ENCODE measurements at places on chromosomes 13 and 19.
A peak's percentile ranks its signal among the peaks of the same experiment; 100 is the strongest.

DNA sequence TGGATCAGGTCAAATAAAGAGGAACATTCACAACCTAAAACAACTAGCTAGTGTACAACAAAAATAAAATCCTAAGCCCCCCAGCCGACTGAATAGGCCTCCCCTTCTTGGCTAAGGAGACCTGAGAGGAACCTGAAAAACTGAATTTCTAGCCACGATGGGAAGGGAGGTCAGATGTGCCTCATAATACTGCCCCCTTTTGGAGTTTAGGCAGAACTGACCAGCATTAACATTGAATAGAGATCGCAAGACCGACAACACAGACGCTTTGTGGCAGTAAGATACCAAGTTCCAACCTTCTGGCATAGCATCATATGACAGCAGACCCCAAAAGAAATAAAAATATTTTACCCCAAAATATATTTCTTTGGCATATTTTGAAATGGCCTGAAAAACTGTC lies 15.9 kb downstream of the CBY2 start:
- peak; percentile 40 for DNase-seq

- no peak for DNase-seq
Measured at GRCh38 chr19:13844130-13844631, 32.8 kb upstream of the NANOS3 start.

- DNase-seq: no peak
Measured at GRCh38 chr19:1274852-1275259, 474 bp upstream of the FAM174C start.

- DNase-seq: peak; percentile 81
Measured at GRCh38 chr19:2488942-2489731, 13.2 kb downstream of the GADD45B start.

GRCh38 chr19:33938821-33939220 lies 142.2 kb downstream of the KCTD15 start:
- DNase-seq: no peak

DNA sequence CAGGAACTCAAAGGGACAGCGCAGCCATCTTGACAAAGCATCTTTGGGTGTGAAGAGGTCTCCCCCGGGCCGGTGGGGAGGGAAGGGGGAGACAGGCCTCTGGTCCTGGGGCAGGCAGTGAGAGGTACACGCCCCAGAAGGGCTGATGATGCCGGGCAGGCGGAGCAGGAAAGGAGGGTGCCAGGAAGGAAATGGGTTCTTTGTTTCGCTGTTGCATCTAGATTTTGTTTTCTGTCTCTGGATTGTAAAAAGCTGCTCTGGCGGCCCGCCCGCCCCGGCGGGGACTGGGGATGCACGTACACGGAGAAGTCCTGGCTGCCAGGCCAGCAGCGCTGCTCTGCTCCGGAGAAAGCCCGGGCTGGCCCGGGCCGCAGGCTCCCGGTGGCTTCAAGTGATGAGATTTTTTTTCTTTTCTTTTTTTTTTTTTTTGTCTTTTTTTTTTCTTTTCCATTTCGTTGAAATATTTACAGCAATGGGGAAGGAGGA lies 13.2 kb upstream of the ASF1B start:
- DNase-seq: peak; percentile 51

GRCh38 chr13:80237646-80238045 lies 103.3 kb downstream of the SPRY2 start:
- DNase-seq: peak; percentile 17

GRCh38 chr13:34161931-34162543 lies 344.1 kb downstream of the RFC3 start:
- DNase-seq: peak; percentile 12

DNA sequence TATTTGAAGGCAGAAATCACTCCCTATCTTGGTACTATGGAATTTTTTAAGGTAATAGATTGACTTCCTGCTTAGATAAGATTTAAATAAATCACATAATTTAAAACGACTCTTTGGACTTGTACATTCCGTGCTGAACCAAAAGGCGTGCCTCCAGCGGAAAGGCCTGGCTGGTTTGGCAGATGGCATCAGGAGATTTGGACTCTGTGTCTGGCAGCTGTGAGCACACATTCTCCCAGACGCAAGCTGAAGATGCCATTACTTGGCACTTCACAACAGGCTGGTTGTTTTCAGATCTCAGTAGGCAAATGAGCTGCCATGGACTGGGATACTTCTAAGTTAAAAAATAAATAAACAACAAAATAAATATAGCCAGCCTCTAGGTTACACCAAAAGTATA lies 104.5 kb upstream of the SLC15A1 start:
- DNase-seq: no peak

DNA sequence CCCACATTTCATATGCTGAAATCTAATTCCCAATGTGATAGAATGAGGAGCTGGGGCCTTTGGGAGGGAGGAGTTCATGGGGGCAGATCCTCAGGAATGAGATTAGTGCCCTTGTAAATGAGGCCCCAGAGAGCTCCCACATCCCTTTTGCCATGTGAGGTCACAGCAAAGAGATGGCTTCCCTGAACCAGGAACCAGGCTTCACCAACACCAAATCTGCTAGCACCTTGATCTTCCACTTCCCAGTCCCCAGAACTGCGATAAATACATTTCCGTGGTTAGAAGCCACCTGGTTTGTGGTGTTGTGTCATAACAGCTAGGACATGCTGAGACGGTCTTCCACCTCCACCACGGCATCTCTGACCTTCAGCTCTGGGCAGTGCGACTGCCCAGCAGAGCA lies 62.1 kb downstream of the ING1 start:
- DNase-seq: no peak

DNA sequence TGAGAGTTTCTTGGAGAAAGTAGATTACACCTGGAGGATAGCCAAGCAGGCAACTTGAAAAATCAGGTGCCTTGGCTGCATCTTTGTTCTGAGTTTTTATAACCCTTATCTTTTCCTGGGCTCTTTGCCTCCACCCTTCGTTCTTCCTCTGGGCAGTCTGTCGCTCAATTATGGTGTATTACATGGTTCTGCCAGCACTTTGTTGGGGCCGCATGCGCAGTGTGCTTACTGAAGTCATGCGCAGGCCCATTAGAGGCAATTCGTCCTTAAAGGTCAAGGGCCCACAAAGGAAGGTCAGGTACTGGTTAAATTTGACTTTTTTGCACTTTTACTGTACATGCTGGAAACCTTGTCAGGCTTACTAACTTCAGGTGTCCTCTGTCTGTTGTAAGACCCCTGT lies 761.9 kb upstream of the SLITRK5 start:
- DNase-seq: no peak

GRCh38 chr19:13078897-13079541 lies 23.6 kb downstream of the LYL1 start:
- DNase-seq: no peak

GRCh38 chr13:95003019-95003813 lies 290.9 kb upstream of the SOX21 start:
- no peak for DNase-seq

DNA sequence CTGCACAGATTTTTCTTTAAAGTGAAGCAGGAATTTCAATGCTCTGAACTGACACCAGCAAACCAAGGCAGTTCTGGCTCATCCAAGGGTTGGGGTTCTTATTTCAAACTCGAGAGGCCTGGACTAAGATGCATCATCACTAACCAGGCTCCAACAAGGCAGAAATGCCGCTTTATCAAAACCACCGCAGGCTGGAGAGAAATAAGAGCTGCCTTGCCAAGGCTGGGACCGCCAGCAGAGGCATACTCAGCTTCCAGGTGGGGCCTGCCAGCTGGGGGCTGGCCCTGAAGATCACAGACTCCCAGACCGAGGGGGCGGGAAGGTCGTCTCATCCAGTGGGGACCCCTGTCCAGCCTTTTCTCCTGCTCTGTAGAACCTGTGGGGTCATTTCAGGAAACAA lies 37.4 kb upstream of the GAS6 start:
- no peak for DNase-seq

DNA sequence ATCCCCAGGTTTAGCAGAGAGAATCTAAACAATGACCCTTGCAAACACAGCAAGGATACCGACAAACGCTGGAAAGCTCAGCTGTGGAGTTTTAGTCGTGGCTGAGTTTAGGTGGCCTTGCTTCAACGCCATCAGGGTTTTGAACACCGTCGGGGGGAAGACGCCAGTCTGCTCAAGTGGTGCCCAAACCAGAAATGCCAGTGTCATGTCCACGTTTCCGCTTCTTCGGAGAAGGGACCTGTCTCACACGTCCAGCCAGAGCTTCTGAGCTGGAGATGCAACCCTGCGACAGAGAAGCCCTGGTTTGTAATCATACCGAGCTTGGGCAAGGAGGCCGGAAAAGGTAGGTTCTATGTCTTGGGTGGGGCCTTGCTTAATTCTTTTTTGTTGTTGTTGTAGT lies 42.6 kb upstream of the ATP11A start:
- no peak for DNase-seq

DNA sequence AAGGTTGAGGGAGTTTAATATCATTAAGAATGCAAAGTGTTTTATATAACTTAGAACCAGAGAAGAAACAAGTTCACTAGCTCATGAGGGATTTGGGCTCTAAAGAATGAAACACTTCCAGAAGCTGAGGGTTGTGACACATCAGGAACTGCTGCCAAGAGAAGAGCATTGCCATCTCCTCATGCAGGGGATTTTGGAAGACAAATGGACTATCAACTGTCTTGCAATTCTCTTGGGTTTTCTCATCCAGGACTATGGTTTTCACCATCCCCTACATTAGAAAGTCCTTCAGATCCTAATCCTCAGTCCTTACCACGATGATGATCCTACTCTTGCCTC lies 59.7 kb upstream of the KL start:
- no peak for DNase-seq

GRCh38 chr13:79582896-79583295 lies 101.9 kb downstream of the NDFIP2 start:
- no peak for DNase-seq

GRCh38 chr13:94416454-94417080 lies 62.9 kb downstream of the DCT start:
- peak; percentile 10 for DNase-seq

DNA sequence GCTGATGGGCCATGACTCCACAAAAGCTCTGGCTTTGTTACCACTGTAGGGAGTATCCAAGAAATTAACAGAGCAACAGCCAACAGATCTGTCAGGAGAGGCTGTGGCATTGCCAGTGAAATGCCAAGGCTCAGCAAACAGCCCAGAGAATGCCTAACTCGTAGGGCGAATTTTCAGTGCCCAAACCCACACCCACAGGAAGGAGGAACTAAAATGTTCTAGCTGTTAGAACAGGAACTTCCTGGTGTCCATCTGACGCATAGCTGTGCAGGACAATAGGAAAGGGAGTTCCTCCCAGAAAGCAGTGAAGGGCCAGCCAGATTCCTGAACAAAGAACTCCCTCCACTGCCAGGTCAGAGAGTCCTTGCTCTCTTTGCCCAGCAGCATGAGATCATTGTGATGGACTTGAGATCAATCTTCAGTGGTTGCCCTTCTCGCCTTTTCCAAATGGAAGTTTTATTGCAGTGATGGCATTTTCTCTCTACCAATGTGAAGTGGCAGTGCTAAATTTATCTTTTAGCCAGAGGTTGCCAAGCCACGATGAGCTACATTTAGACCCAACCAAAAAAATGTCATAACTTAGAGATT lies 224.2 kb upstream of the STARD13 start:
- no peak for DNase-seq

DNA sequence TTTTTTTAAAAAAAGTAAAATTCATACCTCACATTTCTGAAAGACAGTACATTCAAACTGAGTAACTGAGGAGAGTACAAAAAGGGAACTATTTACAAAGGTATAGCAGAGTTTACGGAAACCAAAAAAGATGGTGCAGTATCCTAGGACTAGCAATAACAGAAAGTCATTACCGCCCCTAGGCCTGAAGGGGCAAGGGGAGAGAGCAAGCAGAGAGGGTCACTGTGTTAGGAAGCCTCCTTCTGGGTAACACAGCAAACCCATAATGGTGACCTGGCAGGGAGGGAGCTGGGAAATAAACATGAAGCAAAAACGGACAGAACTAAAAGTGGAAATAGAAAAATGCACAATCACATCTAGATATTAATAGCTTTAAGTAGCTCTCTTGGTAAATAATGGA lies 8.2 kb downstream of the VWA8 start:
- DNase-seq: no peak

- no peak for DNase-seq
Measured at GRCh38 chr13:43444081-43444480, 342.7 kb downstream of the ENOX1 start.

DNA sequence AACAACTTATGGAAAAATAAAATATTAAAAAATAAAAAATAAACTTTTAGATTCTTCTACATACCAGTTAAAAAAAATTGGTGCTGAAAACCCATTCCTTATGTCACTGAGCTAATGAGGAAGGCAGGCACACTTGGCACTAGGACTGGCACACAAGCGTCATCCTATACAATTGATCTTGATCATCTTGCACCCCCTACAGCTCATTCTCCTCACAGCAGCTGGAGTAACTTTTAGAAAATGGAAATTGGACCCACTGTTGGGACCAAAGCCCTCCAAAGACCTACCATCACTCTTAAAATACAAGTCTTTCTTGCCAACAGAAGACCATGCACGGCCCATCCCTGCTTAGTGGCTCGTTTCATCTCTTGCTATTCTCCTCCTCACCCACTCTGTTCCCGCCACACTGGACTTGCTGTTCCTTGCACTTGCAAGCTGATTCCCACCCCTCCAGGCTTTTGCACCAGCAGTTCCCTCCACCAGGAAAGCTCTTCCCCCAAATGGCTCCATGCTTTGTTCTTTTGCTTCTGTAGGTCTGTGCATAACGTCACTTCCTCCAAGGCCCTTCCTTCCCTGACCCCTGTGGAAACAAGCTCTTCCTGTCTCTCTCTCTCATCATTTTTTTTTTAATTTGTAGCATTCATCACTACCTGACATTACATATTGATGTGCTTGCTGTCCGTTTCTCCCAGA lies 11.6 kb downstream of the CTU1 start:
- no peak for DNase-seq

DNA sequence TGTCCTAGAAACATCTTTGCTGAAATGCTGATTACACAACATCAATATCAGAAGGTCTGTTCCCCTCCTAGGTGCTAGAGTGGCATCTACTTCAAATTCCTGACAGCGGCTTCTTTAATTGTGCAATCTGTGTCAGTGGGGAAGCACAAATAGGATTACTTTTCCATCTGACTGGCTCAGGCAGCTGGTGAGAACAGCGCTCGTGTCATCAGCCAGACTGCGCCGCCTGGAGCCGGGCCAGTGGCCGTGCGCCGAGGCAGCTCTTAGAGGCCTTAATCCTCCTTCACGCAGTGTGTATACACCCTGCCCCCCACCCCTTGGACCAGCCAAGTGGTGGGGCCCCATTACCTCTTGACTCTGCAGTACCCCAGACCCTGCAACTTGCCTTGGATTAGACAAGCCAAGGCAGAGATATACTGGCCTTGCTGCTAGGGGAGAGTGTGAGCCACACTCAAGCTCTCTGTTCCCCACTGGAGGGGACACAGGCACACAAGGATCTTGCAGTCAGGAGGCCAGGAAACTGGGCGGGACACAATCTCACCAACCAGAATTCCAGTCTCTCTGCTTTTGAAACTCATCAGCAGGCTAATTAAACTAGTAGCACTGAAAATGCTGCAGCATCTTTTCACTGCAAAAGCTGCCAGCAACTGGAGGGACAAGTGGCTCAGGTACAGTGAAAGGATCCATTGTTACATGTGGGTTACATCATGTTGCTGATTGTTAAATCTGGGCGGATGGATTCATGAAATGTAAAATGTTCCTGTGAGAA lies 48.9 kb upstream of the EPHX3 start:
- DNase-seq: peak; percentile 82

Measured in AG08396 (cell line).